Hepatocyte (in vitro differentiated cells): ENCODE measurements at places on chromosomes 6 and 20. TPM values are rescaled to one million over a fixed set of nuclear protein-coding genes. Genes with fewer than 3 reads are reported as not detected.

DNA sequence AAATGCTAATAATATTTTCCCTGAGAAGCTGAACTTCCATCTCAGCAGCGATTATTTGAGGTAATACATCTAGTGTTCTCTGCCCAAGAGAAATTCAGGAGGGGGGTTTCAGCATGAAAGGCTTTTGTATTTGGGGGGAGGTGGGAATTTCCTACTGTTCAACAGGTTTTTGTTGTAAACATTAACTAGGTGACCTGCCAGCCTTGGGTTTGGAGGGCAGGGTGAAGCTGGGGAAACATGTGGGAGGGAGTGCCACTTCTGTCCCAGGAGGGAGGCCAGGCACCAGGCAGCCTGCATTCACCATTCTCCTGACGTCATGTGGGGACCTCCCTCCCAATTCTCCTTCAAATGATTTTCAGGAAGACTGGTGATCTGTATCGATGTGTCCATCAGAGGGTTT is 37.7 kb upstream of the PKHD1 start:
- no peak for DNase-seq

DNA sequence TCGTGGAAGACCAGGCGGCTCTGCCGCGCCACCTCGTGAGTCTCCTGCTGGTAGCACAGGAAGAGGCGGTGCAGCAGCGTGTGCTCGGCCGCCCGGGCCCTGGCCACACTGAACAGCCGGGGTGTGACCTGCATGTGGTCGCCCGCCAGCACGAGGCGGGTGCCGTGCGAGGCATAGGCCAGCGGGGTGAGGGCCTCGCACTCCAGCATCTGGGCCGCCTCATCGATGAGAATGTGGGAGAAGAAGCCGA is 7.0 kb downstream of the HELZ2 start:
- DNase-seq = no peak

Gene KIF25
- 0.40 TPM in 1 of 2 replicates, not detected in the other for total RNA-seq

- DNase-seq = peak; percentile 71
Observed at GRCh38 chr20:57323034-57323433, 6.6 kb upstream of the SPO11 start.

DNA sequence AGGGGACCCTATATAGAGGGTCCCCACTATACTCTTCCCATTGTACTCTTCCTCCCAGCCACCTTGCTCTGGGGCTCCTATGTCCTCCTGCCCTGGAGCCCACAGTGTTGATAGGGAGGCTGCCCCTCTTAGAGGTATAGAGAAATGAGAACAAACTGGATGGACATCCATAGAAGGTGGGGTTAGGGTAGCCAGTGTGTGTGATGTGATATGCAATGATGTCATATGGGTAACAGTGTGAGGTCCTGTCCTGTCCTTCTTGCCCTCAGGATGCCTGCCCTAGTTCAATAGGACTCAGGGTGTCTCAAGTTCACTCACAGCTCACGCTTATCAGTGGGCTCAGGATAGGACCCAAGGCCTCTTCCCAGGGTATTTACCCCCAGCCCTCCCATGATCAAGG is 435 bp downstream of the PTCRA start:
- DNase-seq = no peak

DNA sequence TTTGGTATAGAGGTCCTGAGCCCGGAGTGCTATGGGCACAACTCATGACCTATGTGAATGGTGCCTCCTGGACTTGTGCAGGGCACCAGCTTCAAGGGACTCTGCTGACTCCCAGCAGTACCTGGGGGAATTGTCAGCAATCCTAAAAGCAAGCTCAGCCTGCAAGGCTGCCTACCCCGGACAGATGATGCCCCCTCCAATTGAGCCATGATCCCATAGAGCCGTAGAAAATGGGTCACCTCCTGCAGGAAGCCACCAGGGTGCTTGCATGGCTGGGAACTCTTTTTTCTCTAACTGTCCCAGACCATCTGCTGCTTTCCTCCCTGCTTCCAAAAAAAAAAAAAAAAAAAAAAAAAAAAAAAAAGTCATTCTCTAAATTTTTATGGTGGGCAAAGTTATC is 12.9 kb upstream of the PRND start:
- DNase-seq = no peak

Gene TRIM15
- 2.6 and 3.6 TPM in 2 replicates for total RNA-seq

GRCh38 chr6:129478379-129478778 is 231.6 kb downstream of the ARHGAP18 start:
- DNase-seq = no peak

GRCh38 chr6:110534731-110535492 is 58.5 kb upstream of the SLC22A16 start:
- no peak for DNase-seq

Gene PCMT1
- 107 and 110 TPM in 2 replicates for total RNA-seq

- no peak for DNase-seq
Observed at GRCh38 chr6:133757335-133757734, 131.6 kb upstream of the TCF21 start.

Gene CUL9
- 13.4 and 26.2 TPM in 2 replicates for total RNA-seq

GRCh38 chr20:6954219-6954618 is 186.7 kb downstream of the BMP2 start:
- DNase-seq = peak; percentile 18

Gene RRBP1
- 182 and 193 TPM in 2 replicates for total RNA-seq

GRCh38 chr6:33912195-33912594 is 108.4 kb upstream of the MLN start:
- DNase-seq = peak; percentile 29

- peak; percentile 70 for DNase-seq
Observed at GRCh38 chr20:50980071-50980681, 21.6 kb downstream of the MOCS3 start.

Gene DEFB127
- not detected in 2 replicates for total RNA-seq

Gene MICA
- 32.6 and 36.0 TPM in 2 replicates for total RNA-seq

DNA sequence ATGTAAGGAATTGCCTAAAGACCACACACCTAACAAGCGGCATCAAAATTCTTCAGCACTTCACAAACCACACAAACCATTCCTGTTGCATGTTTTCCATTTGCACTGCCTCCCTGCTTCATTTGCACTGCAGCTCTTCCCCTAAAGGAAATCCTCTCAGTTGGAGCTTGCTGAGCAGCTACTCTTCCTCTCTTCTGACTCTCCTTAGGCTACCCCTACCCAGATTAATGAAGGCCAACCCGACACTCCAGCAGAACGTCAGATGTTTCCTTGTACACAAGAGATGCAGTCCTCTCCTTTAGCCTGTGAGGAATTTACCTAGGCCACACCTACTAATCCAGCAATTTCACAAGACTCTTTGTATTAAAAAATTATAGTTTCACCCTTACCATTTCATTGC is 8.1 kb downstream of the BEND6 start:
- no peak for DNase-seq

Gene LBP
- 48.4 and 71.5 TPM in 2 replicates for total RNA-seq

DNA sequence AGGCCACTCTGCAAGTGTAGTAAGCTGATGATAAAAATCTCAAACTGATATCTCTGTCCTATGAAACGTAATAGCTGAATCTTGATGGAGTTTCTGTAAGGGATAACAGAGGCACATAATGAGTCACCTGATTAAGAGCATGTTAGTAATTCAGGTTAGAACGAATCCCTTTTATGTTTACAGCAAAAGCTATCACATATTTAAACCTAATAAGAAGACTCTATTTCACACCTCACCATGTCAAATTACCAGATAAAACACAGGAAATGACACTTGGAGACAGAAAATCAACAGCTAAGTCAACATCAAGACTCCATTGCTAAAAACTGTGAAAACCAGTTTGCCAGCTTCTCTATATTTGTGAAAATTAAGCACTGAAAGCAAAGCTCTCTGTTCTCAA is 11.8 kb downstream of the CST7 start:
- no peak for DNase-seq

GRCh38 chr6:62640749-62641148 is 354.7 kb upstream of the KHDRBS2 start:
- no peak for DNase-seq

- no peak for DNase-seq
Observed at GRCh38 chr6:19137505-19137904, 699.7 kb upstream of the ID4 start.

Gene SH3BGRL2
- 63.6 and 71.4 TPM in 2 replicates for total RNA-seq

DNA sequence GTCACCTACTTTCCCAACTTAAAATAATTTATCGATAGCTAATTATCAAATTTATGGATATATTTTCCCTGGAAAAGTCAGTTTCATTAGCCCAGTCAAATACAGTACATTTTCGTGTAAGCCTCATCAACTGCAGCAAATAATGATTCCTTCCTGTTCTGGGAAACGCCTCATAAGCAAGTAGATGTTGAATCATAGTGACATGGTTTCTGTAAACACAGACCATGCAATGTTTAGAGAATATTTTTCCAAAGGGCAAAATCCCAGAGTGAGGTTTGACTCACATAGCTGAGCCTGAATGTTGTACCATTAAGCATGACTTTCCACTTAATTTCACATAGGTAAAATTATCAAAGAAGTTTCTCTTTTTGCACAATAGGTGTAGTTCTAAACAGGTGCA is 16.7 kb upstream of the VNN1 start:
- DNase-seq = peak; percentile 53

Gene TRIM10
- total RNA-seq = 0.12 and 0.27 TPM in 2 replicates

DNA sequence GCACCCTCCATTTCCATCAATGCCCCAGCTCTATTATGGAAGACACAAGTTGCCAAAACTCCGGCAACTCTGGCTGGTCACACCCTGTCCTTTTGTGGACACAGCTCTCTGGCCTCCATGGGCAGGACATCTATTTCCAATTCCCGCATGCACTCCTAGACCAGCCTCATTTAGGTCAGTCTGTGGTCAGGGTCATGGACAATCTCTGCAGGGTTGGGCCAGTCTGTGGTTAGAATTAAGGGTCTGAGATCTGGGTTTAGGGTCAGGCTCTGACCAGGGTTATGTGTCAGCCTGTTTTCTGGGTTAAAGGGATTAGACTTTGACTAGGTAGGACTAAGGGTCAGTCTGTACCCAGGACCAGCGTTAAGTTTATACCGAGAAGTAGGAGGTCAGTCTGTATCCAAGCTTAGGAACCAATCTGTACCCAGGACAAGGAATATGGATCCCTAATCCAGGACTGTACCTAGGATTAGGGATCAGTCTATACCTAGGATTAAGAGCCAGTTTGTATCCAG is 82.4 kb downstream of the VEGFA start:
- no peak for DNase-seq

Gene MYLK4
- 0.28 and 0.43 TPM in 2 replicates for total RNA-seq

- DNase-seq = peak; percentile 58
Observed at GRCh38 chr6:81614292-81614691, 138.2 kb downstream of the TENT5A start.

DNA sequence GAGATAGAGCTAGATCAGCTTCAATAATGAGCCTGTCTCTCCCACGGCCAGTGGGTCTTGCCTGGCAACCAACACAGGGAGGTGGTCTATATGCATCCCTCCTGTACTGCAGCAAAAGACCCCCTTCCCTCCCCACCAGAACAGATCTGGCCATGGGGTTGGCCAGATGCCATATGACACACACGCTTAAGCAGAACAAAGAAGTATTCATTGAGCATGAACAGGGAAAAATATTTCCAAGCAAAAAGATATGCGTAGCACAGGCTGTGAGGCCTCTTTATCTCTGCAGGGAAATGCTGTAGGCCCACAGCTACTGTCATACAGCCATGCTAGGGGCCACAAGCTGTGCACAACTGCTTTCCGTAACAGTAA is 73.4 kb upstream of the NRSN1 start:
- peak; percentile 5 for DNase-seq

- no peak for DNase-seq
Observed at GRCh38 chr20:39660965-39661364, 698.8 kb downstream of the DHX35 start.

Gene ZC2HC1B
- total RNA-seq = not detected in 2 replicates

DNA sequence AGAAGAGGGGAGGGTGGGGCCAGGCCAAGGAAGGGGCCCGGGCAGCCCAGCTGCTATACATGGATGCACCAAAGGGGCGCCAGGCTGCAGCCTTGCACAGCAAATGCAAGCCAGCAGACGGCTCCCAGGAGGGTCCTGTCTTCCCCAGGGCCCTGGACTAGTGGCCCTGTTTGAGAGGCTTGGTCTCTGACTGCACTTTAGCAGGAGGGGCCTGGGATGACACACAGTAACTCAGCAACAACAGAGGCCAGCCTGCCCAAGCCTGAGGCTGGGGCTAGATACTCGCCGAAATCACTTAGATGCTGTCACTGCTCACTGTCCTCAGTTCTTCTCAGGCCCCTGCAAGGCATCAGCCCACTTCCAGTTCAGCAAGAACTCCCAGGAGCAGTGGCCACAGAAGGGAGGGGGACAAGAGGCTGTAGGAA is 73.5 kb downstream of the TRAM2 start:
- no peak for DNase-seq

Gene SIRPB2
- total RNA-seq = not detected in 2 replicates

Gene ISM1
- 1.4 and 1.7 TPM in 2 replicates for total RNA-seq

- peak; percentile 71 for DNase-seq
Observed at GRCh38 chr6:138107752-138108592, 753 bp upstream of the PERP start.

GRCh38 chr6:108260126-108260808 is 573 bp downstream of the SNX3 start:
- peak; percentile 67 for DNase-seq

Gene HLA-DQA2
- not detected in 2 replicates for total RNA-seq

- DNase-seq = no peak
Observed at GRCh38 chr6:133248241-133249001, 7.3 kb downstream of the EYA4 start.

Gene ITPR3
- total RNA-seq = 27.3 and 39.6 TPM in 2 replicates

GRCh38 chr6:5237805-5238204 is 22.9 kb downstream of the LYRM4 start:
- no peak for DNase-seq

Gene ULBP2
- 0.10 and 1.1 TPM in 2 replicates for total RNA-seq

DNA sequence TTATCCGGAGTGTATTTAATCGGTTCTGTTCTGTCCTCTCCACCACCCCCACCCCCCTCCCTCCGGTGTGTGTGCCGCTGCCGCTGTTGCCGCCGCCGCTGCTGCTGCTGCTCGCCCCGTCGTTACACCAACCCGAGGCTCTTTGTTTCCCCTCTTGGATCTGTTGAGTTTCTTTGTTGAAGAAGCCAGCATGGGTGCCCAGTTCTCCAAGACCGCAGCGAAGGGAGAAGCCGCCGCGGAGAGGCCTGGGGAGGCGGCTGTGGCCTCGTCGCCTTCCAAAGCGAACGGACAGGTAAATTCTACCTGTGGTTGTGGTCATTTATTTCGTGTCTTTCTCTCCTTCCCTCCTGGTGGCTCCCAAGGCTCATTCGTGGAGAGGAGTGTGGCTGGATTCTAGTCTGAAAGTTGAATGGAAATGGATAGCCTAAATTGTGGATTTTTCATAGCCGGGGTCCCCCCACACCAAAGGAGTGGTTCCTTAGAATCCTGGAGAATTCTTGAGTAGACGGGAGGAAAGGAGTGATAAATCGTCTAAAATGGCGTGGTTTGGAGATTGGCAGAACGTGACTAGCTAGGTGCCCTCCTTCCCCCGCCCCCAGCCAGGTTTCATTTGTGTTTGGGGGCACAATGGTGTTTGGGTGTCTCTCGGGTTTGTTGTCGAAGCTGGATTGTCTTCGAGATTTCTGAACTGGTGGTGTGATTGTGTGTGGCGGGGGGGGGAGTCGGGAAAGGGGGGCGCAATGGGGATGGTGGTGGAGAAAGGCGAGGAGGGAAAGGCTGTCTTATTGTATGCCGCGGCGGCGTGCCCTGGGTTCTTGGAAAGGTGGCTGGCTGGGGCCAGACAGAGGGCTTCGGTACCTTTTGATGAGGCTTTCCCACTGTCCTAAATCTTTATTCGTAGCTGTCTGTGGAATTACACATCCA is 673 bp downstream of the MARCKS start:
- peak; percentile 68 for DNase-seq
